ENCODE measurements at places on chromosomes 6 and 20.

DNA sequence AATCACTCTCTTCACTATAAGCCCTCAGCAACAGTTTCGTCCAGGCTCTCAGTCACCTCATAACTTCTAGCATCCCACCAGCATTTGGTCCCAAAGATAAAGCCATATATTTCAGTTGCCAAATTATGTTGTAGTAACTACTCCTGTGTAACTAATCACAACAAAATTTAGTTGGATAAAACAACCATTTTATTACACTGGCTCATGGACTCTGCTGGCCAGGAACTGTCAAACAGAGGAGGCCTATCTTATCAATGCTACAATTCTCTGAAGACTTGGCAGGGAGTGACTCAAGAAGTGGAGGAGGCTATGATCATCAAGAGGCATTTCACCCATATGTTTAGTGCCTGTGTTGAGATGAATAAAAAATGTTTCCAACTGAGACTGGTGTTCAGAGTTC lies 1082.3 kb upstream of the GJE1 start:
- no peak for DNase-seq

DNA sequence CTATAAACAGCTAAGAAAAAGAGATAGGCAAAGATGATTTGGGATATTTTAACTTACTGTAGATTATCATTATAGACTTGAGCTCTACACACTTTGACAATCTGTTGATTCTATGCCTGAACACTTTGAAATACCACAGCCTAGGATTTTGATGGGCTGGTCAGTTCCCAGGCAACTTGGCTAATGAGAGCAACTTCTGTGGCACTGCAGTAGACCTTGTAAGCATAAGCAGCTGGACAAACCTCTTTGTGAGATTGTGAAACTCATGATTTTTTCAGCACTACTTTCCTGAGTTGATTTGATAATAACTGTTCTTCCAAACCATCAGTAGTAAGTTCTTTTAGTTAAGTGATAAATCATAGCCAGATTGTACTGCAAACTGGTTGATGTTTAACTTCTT lies 27.1 kb upstream of the ELOVL5 start:
- no peak for DNase-seq

- no peak for DNase-seq
Measured at GRCh38 chr20:6740096-6740495, 27.4 kb upstream of the BMP2 start.

DNA sequence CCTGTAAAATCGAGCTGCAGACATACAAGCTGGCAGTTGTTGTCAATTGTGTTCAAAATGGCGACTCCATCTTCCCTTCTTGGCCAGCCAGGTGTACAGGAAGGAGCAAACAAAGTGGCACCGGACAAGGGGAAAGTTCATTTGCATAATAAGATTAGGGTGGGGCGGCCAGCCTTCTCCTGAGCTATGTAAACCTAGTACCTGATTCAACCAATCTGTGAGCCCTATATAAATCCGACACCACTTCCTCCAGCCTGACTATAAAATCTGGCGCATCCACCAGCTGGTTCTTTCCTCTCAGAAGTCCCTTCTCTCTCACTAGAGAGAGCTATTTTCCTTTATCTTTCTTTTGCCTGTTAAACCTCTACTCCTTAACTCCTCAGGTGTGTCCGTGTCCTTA lies 8.1 kb upstream of the HBS1L start:
- DNase-seq, result no peak

GRCh38 chr6:25053875-25054371 lies 118.2 kb upstream of the RIPOR2 start:
- DNase-seq, result no peak

All from T-helper 17 cell (primary cell).